ENCODE measurements at places on chromosomes 5 and 9.

DNA sequence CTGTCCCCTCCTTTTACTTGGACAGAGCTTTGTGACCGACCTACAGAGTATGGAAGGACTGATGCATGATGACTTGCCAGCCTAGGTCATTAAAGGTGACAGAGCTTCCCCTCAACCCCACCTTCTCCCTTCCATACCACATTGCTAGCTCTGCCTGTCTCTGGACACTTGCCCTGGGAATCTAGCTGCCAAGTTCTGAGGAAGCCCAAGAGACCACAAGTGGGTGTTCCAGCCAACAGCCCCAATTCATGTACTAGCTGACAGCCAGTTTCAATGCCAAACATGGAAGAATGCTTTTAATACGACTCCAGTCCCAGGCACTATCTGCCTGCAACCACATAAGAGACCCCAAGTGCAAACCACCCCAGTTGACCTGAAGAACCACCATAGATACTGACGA is 477.1 kb downstream of the SPOCK1 start:
- DNase-seq: no peak

GRCh38 chr5:173327948-173328843 is at the start of gene STC2:
Gene STC2, minus strand, starts transcription at chr5:173328414. Its CDS starts 221 bp downstream, at chr5:173328193.
- DNase-seq: peak; percentile 79

DNA sequence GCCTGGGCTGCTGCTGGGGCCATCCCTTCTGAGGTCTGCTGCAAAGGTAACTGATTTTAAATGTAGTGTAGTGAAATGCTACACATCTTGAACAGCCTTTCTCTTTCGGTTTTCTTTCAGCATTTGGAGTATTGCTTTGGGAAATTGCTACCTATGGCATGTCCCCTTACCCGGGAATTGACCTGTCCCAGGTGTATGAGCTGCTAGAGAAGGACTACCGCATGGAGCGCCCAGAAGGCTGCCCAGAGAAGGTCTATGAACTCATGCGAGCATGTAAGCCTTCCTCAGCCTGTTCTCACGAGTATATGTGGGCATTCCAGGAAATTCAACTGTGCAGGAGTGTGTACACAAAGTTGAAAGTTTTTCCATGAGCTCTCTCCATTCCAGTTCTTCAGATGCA is 18.3 kb downstream of the QRFP start:
- DNase-seq: no peak

DNA sequence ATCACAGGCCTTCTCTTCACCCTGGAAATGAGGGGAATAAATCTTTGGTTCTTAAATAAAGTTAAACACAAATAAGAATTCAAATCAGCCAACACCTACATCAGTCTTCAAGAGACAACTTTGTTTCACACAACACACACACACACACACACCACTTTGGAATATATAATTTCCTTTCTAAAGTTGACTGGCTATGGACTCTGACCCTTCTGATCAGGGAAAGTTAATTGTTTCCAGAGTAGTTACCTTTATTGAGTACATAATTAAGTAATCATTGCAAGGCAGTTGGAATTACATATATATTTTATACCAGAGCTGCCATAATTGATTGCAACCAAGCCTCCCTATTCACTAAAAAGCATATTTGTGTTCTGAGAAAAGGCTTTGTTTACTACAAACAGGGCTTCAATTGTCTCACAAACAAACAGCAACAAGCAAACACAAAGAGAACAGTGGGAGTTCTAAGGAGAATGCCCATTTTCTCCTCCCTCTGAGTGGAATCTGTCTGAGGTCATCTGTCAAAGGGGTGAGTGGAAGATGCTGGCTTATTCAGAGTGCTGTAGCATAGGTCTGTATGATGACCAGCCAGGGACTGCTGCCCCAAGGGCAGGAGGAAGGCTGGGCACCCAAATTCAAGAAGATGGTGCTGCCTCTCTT is 136.6 kb downstream of the SEMA6A start:
- no peak for DNase-seq

Measured in progenitor cell of endocrine pancreas (in vitro differentiated cells).